ENCODE measurements at places on chromosomes 2 and 18. TPM values are rescaled to one million over a fixed set of nuclear protein-coding genes. Genes with fewer than 3 reads are reported as not detected.

DLGAP1 gene
- polyA plus RNA-seq: 112 TPM

FSHR gene
- polyA plus RNA-seq: not detected

UBR3 gene
- 86.0 TPM for polyA plus RNA-seq

ITPRIPL1 gene
- 0.22 TPM for polyA plus RNA-seq

FHOD3 gene
- polyA plus RNA-seq: 25.6 TPM

VAMP5 gene
- 8.0 TPM for polyA plus RNA-seq

UGT1A5 gene
- polyA plus RNA-seq: not detected

CYP26B1 gene
- 1.1 TPM for polyA plus RNA-seq

ASPRV1 gene
- polyA plus RNA-seq: not detected

AFF3 gene
- polyA plus RNA-seq: 6.4 TPM

AMER3 gene
- 0.70 TPM for polyA plus RNA-seq

GNAL gene
- 5.0 TPM for polyA plus RNA-seq

Data from Purkinje cell (primary cell).